ENCODE measurements at places on chromosomes 1 and 21.

DNA sequence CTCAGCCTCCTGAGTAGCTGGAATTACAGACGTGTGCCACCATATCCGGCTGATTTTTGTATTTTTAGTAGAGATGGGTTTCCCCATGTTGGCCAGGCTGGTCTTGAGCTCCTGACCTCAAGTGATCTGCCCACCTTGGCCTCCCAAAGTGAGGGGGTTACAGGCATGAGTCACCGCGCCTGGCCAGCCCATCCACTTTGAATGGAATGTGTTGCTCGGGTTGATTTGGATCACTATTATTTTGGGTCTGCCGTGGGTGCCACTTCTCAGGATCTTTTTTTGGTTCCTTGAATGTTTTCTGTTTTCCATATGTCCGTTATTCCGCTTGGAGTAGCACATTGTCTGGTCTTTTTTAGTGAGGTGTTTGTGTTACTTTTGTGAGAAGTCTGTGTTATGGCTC lies 17.0 kb downstream of the PCNT start:
- DNase-seq, result no peak

GRCh38 chr1:69985376-69985775 lies 220.0 kb downstream of the LRRC40 start:
- no peak for DNase-seq

DNA sequence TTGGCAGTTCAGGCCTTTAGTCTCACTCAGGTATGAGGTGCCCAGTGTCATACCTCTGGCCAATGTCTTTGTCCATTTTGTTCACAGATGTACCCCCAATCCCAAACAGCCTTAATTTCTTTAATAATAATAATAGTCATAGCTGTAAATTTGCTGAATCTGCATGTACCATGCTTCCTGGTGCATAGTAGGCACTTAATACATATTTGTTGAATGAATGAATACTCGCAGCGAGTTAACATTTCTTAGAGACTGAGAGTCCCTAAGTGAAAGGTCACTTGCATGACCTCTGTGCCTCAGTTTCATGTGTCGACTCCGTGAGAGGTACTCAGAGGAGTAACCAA lies 12.5 kb downstream of the ALPL start:
- DNase-seq, result no peak

GRCh38 chr1:224733027-224733911 lies 117.2 kb downstream of the CNIH3 start:
- DNase-seq, result no peak

GRCh38 chr1:244151537-244151936 lies 100.5 kb downstream of the ZBTB18 start:
- DNase-seq, result no peak

GRCh38 chr1:119086830-119087229 lies 53.6 kb downstream of the WARS2 start:
- no peak for DNase-seq

GRCh38 chr1:111955755-111956154 lies 33.7 kb downstream of the KCND3 start:
- no peak for DNase-seq

GRCh38 chr1:201213926-201214325 lies 23.3 kb downstream of the IGFN1 start:
- no peak for DNase-seq

DNA sequence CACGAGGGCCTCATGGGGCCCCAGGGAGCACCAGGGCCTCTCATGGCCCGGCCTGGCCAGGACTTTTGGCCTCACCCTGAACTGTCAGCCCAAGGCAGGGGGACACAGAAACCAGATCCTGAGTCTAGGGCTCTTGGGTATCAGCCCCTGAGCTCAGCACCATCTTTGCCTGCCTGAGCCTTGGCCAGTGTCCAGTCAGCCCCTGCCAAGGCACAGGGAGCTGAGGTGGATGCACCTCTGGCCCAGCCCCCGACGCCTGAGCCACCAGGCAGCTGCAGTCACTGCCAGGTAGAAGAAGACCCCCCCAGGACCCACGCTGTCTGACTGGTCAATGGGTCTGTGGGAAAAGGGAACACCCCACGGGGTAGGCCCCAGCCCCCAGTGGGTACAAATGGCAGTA lies 25.3 kb downstream of the CDCA8 start:
- DNase-seq, result no peak

GRCh38 chr1:60621368-60621851 lies 461.0 kb upstream of the NFIA start:
- DNase-seq, result no peak

DNA sequence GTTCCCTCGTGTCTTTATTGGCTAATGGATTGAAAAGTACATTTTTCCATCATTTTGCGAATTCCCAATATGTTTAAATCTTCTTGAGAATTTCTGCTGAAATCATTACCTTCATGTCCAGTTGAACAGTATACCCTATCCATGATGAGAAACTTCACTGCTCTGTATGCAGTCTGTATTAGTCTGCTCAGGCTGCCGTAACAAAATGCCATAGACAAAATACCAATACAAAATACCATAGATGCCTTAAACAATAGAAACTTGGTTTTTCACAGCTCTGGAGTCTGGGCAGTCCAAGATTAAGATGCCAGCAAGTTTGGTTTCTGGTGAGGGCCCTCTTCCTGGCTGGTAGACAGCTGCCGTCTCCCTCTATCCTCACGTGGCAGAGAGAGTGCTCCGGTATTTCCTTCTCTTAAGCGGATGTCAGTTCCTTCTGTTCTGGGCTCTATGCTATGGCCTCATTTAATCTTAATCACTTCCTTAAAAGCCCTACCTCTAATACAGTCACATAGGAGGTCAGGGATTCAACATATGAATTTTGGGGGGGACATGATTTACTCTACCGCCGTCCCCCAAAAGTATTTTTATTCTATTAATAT lies 27.0 kb downstream of the CXADR start:
- DNase-seq, result no peak

DNA sequence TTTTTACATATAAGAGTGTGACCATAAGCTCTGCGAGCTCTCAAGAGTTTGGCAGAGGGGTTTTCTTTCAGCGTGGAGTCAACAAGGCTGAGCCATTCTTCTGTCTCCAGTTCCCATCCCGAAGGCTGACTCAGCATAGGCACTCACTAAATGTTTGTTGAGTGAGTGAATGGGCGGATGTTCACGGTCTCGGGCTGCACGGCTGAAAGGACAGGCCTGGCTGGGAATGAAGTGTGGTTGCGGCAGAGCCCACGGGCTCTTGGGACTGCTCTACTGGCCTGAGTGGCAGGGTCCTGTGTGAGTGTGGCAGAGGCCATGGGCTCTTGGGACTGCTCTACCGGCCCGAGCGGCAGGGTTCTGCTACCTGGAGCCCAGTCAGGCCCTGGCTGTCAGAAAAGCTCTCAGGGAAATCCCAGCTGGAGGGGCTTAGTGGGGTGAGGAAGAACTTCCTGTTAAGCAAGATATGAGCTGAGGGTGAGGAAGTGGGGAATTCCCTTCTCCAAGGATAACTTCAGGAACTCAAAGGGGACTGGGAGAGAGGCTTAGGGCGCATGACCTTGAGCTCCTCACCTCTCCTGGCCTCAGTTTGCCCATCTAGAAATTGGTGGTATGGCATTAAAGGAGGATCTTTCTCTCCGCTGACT lies 56.6 kb upstream of the C1orf174 start:
- no peak for DNase-seq

DNA sequence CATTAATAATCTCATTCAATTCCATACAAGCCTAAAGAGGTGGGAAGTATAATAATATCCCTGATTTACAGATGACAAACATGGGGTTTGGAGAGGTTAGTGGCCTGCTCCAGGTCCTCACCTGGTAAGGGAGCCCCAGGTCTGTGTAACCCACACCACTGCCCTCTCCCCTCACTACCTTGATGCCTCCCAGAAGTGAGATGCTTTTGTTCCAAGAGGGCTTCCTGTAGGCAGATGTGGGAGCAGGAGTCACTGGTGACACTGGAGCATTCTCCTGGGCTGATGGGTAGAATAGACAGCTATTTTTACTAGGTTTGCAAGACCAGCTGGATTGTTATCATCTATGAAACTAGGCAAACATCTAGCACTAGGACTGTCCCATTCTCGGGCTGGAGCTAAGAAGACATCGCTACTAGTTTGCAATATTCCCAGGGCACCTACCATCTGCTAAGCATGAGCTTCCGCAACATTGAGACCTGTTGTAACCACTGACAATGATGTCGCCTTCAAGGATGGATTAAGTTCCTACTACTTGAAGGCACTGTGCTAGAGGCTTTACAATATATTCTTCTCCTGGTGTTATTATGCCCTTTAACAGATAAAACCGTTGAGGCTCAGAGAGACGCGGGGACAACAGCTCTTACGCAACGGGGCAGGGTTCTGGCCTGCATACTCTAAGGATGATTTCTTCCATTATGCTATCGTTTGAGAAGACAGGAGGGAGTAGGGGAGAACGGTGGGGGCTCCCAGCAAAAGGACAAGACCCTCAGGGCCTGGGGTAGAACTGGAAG lies 35.0 kb downstream of the BATF3 start:
- no peak for DNase-seq

- DNase-seq, result no peak
Measured at GRCh38 chr1:223221686-223222085, 78.6 kb upstream of the TLR5 start.

GRCh38 chr1:228691926-228692325 lies 43.4 kb upstream of the RHOU start:
- DNase-seq, result no peak

DNA sequence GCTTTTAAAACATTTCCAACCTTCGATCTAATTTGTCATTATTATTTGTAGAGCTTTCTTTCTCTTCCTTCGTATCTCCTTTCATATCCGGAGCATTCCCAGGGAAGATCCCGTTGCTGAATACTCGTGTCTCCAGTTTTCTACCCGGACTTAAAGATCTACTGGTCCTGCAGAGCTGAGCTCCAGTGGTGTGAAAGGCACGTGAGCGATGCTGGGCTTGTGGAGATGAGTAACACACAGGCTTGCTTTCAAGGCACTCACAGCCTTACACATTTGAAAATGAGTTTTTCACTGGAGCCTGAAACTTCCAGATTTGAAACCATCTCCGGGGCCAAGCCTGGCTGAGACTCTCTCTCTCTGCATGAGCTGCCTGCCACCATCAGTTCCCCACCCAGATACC lies 428.3 kb downstream of the KIF26B start:
- no peak for DNase-seq

DNA sequence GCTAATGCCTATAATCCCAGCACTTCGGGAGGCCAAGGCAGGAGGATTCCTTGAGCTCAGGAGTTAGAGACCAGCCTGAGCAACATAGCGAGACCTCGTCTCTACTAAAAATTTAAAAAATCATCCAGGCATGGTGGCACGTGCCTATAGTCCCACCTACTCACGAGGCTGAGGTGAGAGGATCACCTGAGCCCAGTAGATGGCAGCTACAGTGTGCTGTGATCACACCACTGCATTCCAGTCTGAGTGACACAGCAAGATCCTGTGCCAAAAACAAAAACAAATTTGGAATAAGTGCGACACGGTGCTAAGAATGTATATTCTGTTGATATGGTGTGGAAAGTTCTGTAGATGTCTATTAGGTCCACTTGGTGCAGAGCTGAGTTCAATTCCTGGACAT lies 15.1 kb downstream of the USP33 start:
- no peak for DNase-seq

GRCh38 chr1:183554577-183554976 lies 35.7 kb downstream of the NCF2 start:
- DNase-seq, result no peak

GRCh38 chr1:94553323-94553730 lies 11.8 kb upstream of the F3 start:
- DNase-seq, result no peak

- peak; percentile 19 for DNase-seq
Measured at GRCh38 chr1:226001963-226002666, 3.0 kb upstream of the SDE2 start.

DNA sequence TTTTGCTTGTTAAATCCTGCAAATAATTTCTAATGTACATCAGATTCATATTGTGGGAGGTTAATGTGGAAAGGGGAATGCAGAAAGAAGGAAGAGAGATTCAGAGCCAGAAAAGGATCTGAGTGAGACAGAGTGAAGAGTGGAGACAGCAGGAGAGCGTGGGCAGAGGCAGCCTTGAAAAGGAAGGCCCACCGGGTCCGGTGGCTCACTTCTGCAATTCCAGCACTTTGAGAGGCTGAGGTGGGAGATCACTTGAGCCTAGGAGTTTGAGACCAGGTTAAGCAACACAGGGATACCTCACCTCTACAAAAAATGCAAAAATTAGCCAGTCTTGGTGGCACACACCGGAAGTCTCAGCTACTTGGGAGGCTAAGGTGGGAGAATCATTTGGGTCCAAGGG lies 222.0 kb upstream of the RAB4A start:
- no peak for DNase-seq

- no peak for DNase-seq
Measured at GRCh38 chr1:66503841-66504470, 30.0 kb upstream of the SGIP1 start.

- no peak for DNase-seq
Measured at GRCh38 chr1:33562563-33562962, 90.1 kb downstream of the ZSCAN20 start.

DNA sequence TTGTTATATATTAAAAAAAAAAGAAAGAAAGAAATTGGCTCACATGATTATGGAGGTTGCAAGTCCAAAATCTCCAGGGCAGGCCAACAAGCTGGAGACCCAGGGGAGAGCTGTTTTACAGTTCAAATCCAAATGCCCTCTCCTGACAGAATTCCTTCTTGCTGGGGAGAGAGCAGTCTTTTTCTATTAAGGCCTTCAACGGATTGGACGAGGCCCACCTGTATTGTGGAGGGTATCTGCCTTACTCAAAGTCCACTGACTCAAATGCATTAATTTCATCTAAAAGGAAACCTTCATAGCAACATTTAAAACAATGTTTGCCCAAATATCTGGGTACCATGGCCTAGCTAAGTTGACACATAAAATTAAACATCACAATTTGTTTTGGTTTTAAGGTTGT lies 56.9 kb upstream of the TRIM67 start:
- DNase-seq, result no peak

- DNase-seq, result no peak
Measured at GRCh38 chr1:26409191-26409807, 1.3 kb upstream of the LIN28A start.

DNA sequence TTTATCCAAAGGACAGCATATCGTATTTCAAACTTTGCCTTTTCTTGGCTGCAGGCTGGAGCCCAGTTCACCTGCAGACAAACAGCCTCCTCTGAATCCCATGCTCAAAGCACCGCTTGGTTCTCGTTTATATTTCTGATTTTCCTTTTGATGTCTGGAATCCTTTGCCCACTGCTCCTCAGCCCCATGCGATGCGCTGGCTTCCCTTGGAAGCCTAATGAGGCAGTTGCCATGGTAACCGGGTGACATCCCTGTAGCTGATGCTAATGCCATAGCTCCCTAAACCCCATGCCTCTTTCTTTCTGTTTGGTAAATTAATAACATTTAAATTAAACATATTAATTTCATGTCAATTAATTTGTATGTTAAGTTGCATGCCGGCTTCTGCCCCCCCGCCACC lies 327.1 kb downstream of the PRDM2 start:
- no peak for DNase-seq

- no peak for DNase-seq
Measured at GRCh38 chr1:204867666-204868339, 2.9 kb upstream of the NFASC start.

GRCh38 chr1:147897029-147897752 lies 5.4 kb upstream of the GJA8 start:
- no peak for DNase-seq

Data from stimulated activated CD8-positive, alpha-beta memory T cell treated with anti-CD3 and anti-CD28 coated beads, Interleukin-15, amount 100 ng/mL, for 48 hours (primary cell).